ENCODE measurements at places on chromosomes 16 and 17.
A peak's percentile ranks its signal among the peaks of the same experiment; 100 is the strongest.

DNA sequence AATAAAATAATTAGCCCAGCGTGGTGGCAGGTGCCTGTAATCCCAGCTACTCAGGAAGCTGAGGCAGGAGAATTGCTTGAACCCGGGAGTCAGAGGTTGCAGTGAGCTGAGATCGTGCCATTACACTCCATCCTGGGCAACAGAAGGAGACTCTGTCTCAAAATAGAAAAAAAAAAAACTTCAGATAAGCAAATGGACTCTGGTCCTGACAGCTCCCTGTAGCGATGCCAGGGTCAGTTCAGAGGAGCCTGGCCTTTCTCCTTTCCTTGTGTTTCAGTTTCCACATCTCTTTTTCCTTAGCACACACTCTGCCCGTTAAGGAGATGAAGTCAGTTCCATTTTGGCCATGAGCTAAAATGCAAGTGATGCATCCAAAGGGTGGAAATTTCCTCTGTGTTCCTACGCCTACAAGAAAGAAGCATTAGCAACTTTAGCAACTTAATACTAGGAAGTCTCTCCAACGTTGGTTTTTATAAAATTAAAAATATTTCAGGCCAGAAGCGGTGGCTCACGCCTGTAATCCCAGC, 11.6 kb upstream of the GRB2 start:
- DNase-seq = no peak

DNA sequence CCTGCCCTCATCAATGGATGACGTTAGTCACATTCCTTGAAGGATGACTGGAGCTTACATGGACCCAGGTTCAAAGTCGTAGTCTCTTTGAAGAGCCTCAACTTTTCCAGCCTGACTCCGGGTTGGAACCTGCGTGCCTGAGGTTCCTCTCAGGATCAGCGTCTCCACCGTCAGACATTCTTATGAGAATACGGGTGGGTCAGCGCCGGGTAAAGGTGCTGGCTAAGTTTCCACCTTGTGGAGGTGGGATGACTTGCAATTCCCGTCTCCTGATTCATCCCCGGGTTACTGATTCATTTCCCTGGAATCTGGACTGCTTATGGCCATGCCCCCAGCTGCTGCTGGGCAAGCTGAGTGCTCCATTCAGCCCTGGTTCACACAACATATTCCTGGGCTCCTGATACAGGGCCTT, 38.9 kb upstream of the CMIP start:
- DNase-seq = no peak

GRCh38 chr16:57723170-57723569, 12.4 kb upstream of the KATNB1 start:
- DNase-seq = peak; percentile 33

GRCh38 chr16:12084436-12084835, 107.9 kb downstream of the SNX29 start:
- DNase-seq = no peak

GRCh38 chr16:84569382-84569987, 48.4 kb downstream of the COTL1 start:
- DNase-seq = peak; percentile 87

DNA sequence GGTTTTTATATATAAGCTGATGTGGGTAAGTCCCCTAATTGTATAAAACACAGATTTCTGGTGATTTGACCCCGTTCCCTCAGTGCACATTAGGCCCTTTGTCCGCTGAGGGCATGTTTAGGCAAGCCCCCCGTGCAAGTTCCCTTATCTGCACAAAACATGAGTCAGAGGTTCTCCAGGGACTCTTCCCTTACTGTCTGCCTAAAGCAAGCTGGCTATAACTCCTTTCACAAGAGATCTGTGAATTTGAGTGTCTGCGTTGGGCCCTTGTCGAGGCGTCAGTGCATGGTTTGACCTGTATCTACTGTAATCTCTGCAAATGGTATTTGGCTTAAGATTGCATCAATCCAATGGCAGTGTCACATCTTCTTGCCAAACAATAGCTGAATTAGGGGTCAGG, 712.8 kb downstream of the CDH8 start:
- DNase-seq = no peak

DNA sequence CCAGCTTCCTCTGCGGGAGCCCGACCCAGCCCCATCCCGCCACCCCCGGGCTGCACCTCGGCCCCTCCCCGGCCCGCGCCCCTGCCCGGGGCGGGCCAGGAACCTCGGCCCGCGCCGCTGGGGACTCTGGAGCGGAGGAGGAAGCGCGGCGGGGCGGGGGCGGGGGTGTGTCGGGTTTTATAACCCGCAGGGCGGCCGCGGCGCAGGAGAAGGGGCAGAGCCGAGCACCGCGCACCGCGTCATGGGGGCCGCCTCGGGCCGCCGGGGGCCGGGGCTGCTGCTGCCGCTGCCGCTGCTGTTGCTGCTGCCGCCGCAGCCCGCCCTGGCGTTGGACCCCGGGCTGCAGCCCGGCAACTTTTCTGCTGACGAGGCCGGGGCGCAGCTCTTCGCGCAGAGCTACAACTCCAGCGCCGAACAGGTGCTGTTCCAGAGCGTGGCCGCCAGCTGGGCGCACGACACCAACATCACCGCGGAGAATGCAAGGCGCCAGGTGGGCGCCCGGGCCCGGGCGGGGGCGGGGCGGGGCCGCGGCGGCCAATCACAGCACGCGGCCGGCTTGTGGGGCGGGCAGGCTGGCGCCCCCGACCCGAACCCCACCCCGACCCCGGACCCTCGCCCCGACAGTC, at the start of gene ACE:
Gene ACE, plus strand, starts transcription at position 208 of the 626 bp plus-strand sequence. Its CDS starts 34 bp downstream, at position 242.
- DNase-seq = peak; percentile 63

DNA sequence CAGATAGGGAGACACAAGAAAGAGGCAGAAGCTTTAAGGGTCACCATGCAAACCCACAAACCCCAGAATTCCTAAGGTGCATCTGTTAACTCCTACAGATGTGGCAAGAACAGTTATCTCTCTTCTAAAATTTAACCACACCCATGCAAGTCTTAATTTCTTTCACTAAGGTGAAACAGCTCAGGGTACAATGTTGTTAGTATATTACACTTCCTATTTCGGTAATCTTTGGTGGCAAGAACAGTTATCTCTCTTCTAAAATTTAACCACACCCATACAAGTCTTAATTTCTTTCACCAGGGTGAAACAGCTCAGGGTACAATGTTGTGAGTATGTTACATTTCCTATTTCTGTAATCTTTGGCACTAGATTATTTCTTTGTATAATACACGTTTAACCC, 6.6 kb downstream of the CCL23 start:
- no peak for DNase-seq

GRCh38 chr16:80896776-80897175, 92.4 kb upstream of the CDYL2 start:
- DNase-seq = no peak

DNA sequence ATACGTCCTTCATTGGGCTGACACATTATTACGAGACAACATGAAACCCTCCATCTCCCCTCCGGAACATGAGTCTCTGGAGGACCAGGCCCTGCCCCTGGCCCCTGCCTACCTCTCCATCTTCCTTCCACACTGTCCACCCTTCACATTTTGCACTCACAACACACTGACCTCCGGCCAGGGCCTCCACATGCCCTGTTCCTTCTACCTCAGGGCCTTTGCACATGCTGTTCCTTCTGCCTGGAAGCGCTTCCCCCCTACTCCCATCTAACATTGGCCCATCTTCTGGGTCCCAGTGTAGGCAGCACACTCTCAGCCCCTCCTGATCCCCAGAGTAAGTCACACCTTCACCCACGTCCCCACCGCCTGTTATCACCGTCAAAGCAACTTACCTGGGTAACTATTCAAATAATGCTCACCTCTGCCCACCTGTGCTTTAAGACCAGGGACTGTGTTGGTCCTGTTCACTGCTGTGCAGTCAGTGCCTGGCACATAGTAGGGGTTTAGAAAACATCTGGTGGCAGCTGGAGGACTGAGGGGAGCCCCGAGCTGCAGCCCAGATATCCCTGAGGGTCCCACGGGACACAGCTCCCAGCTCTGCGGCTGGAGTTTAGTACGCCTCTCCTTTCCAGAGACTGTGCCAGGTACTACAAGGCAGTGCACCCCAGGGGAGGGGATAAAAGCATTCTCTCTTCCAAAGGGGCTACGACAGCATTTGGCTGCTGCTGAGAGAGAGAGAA, 27.2 kb downstream of the RPH3AL start:
- no peak for DNase-seq

- no peak for DNase-seq
Measured at GRCh38 chr17:69949973-69950695, 124.9 kb upstream of the KCNJ16 start.

DNA sequence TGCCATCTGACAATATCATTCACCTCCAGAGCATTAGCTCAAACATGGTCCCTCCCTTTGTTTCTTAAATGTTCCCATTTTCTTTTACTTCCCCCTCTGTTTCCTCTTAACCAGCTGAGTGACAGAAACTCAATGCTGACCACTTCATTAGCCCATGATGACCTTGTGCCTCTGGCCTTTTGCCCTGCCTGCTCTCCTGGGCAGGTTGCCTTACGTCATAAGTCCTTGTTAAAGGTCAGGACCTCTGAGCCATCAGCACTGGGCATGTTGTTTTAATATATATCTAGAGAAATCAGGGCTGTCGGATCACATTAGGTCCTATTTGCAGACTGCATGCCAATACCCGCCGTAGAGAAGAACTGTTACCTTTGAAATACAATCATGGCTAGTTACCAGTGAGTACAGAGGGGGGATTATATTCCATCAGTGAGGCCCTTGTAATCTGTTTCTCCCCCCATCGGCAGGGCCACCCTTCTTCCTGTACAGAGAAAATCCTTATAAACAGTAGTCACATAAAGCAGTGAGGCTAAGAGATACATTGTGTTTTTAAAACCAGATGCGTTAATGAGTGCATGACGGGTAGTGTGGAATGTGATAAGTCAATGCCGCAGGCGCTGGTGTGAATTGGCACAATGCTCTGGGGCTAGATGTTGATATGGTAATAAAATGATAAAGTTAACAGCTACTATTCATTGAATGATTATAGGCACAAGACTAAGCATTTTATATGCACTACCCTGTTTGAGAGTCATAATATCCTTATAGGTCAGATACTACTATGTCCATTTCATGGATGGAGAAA, 94.3 kb upstream of the ZFHX3 start:
- DNase-seq = peak; percentile 58

DNA sequence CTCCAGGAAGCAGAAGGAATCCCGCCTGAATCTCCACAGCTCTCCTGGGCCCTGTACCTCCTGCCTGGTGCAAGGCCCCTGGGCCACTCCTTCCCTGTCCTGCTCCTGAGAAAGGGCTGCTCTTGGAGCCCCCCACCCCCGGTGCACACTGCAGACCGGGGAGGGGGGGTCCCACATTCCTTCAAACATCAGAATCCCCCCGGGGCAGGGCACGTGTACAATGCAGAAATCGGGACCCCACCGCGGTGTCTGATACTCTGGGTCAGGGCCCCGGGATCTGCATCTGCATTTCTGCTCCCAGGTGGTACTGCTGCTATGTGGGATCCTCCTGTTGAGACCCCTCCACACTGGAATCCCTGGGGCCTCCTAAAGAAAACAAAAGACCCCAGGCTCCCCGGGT, 99.5 kb upstream of the GSE1 start:
- DNase-seq = no peak

- DNase-seq = peak; percentile 77
Measured at GRCh38 chr16:29029168-29029994, 44.5 kb downstream of the LAT start.

- peak; percentile 79 for DNase-seq
Measured at GRCh38 chr16:67928561-67929364, 2.9 kb downstream of the CTRL start.

- no peak for DNase-seq
Measured at GRCh38 chr17:3838206-3838605, 7.8 kb downstream of the NCBP3 start.

Measured in suppressor macrophage (primary cell).